ENCODE measurements at places on chromosomes 3 and 15.

DNA sequence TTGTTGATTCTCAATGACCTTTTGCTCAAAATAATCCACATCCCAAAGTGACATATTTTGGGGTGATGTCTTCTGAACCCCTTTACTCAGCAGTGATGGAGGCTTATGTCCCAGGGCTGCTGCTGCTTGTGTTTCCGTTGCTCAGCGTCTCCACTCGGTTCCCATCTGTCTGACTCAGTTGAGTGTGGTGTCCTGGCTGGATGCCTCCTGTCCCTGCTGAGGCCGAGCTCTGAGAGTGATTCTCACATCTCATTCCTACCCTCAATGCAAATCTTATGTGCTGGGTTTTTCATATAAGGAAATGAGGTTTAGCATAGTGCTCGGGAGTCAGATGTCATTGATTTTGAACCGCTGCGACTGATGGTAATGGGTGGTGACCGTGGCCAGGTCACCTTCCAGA lies 247.4 kb downstream of the GABRG3 start:
- H3K27me3 ChIP-seq: peaks cover 4% of the 10 kb centered on the region
- H3K36me3 ChIP-seq: no peaks in the 10 kb centered on the region
- no peak overlapping the region for H3K4me3 ChIP-seq
- no peak for DNase-seq
- no peaks in the 10 kb centered on the region for H3K4me1 ChIP-seq
- H3K27ac ChIP-seq: no peak overlapping the region

DNA sequence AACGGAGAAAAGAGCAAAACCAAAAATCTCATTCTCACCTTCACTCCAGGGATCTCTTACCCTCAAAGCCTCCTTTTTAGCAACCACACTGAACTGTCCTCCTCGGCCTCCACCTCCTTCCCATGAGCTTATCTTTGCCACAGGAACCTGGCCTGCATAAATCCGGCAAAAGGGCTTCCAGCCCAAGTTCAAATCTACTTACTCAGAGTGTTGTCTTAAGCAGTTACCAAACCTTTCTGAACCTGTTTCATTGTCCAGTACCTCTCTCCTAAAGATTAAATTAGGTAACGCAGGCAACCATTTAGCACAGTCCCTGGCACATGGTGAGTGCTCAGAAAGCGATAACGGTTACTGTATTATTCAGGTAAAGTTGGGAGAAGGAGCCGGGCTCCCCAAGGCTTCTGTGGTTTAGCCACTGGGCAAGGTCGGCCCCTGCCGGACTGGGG lies 777 bp downstream of the CIB1 start:
- no peak for DNase-seq
- peaks cover 10% of the 10 kb centered on the region for H3K27me3 ChIP-seq
- H3K4me1 ChIP-seq: peaks cover 32% of the 10 kb centered on the region
- peak overlapping the region; percentile 81 for H3K4me3 ChIP-seq
- peaks cover 26% of the 10 kb centered on the region for H3K36me3 ChIP-seq

DNA sequence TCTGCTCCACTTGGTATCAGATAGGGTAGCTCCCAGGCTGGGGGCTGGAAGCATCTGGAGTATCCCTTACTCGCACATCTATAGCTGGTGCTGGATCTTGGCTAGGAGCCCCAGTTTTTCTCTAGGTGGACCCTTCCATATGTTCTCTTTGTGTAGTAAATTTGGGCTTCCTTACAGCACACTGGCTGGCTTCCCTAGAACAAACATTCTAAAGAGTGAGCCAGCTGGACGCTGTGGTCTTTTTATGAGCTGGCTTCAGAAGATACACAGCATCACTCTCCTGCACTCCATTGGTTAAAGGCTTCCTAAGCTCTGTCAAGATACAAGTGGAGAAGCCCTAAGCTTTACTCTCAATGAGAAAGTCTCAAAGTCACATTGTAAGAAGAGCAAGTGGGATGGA lies 322.1 kb downstream of the WDR72 start:
- H3K27ac ChIP-seq: peak overlapping the region; percentile 44
- H3K27me3 ChIP-seq: peaks cover 9% of the 10 kb centered on the region
- no peaks in the 10 kb centered on the region for H3K36me3 ChIP-seq
- peaks cover 8% of the 10 kb centered on the region for H3K4me1 ChIP-seq

DNA sequence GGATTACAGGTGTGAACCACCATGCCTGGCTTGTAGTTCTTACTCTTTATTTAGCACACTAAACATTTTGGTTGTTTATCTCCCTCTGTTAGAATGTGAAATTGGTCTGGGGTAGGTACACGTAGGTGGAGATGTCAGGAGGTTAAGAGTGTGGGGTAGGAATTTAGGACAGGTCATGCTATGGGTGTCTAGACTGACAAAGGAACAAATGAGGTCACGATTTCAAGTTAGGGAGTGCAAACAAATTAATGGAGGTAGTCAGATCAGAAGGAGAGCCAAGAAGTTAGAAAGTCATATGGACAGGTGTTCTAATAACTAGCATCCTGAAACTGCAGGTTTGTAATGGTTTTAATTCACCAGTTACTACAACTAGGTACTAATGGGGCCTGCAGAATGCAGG lies 19.8 kb downstream of the CDV3 start:
- no peaks in the 10 kb centered on the region for H3K4me1 ChIP-seq
- no peak overlapping the region for H3K27ac ChIP-seq
- H3K27me3 ChIP-seq: no peaks in the 10 kb centered on the region
- no peak for DNase-seq
- H3K36me3 ChIP-seq: peaks cover 24% of the 10 kb centered on the region

GRCh38 chr3:172070269-172070668 lies 30.9 kb downstream of the FNDC3B start:
- peak overlapping the region; percentile 78 for H3K27ac ChIP-seq
- H3K36me3 ChIP-seq: peaks cover 17% of the 10 kb centered on the region
- peaks cover 77% of the 10 kb centered on the region for H3K4me1 ChIP-seq
- DNase-seq: peak; percentile 15

DNA sequence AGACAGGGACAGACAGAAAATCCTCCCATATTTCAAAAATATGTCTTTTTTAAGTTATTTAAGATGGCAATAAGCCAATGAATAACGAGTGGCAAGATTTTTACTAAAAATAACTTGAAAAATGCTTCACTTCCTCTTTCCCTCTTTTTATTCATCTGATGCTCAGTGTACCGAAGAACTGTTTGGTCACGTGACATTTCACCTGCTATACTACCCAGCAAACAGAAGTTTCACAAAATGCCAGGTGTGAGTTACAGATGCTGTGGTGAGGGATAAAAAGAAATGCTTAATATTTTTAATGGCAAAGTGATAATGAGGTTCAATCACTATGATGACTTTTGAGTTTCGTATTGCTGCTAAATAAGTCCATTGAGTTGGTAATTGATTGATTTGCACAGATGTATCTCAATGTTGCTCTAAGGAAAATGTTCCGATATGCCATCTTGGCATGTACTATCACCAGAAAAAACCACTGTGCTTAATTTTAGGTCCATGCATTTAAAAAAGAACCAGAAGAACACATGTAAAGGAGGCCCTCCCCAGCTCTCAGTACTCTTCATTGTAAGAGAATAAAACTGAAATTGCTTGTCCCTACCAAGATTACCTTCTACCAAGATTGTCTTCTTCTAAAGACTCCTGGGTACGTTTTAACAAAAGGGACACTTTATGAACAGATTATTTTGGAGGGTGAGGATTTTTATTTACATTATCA lies 26.0 kb upstream of the SEC62 start:
- H3K4me3 ChIP-seq: no peak overlapping the region
- H3K27ac ChIP-seq: no peak overlapping the region

GRCh38 chr15:40762919-40763800 lies 708 bp upstream of the GCHFR start:
- peaks cover 51% of the 10 kb centered on the region for H3K4me1 ChIP-seq
- no peak for DNase-seq
- H3K27ac ChIP-seq: peak overlapping the region; percentile 68
- H3K27me3 ChIP-seq: peaks cover 7% of the 10 kb centered on the region
- no peaks in the 10 kb centered on the region for H3K36me3 ChIP-seq

DNA sequence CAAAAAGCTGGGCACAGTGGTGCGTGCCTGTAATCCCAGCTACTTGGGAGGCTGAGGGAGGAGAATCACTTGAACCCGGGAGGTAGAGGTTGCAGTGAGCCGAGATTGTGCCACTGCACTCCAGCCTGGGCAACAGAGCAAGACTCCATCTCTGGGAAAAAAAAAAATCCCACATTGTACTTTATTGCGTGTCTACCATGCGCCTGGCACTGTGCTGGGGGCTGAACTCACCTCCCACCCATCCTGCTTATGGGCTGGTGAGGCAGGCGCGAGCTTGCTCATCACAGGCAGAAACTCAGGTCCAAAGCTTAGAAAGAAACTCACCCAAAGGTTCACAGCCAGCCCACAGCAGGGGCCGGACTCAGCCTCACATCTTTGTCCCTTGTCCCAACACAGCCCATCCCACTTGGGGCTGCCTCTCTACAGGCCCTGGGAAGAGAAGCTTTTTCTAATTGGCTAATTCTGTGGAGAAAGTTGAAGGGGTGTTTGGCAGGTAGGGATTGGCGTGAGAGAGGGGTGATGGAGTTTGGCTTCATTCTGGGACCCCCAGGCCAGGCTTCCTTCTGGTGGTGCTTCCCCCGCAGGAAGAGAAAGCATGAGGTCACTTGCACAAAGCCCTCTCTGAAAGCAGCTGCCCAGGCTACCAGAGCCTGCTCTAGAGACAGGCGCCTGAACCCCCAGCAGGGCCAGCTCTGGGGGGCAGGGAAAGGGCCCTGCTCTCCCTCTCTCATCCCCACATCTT lies 122.6 kb upstream of the SMAD3 start:
- no peak overlapping the region for H3K4me3 ChIP-seq
- peaks cover 17% of the 10 kb centered on the region for H3K4me1 ChIP-seq
- DNase-seq: no peak
- peaks cover 17% of the 10 kb centered on the region for H3K27me3 ChIP-seq

GRCh38 chr3:114285648-114286230 lies 8.1 kb upstream of the TIGIT start:
- no peak for DNase-seq
- no peak overlapping the region for H3K4me3 ChIP-seq
- H3K4me1 ChIP-seq: no peaks in the 10 kb centered on the region
- H3K27ac ChIP-seq: no peak overlapping the region

- H3K36me3 ChIP-seq: no peaks in the 10 kb centered on the region
- no peak overlapping the region for H3K4me3 ChIP-seq
- H3K4me1 ChIP-seq: no peaks in the 10 kb centered on the region
- DNase-seq: peak; percentile 54
Observed at GRCh38 chr3:145776782-145777408, 384.1 kb downstream of the PLOD2 start.

GRCh38 chr3:123405021-123405420 lies 43.9 kb downstream of the ADCY5 start:
- no peak overlapping the region for H3K4me3 ChIP-seq
- no peak overlapping the region for H3K27ac ChIP-seq
- no peak for DNase-seq
- H3K4me1 ChIP-seq: peaks cover 50% of the 10 kb centered on the region
- H3K36me3 ChIP-seq: no peaks in the 10 kb centered on the region

DNA sequence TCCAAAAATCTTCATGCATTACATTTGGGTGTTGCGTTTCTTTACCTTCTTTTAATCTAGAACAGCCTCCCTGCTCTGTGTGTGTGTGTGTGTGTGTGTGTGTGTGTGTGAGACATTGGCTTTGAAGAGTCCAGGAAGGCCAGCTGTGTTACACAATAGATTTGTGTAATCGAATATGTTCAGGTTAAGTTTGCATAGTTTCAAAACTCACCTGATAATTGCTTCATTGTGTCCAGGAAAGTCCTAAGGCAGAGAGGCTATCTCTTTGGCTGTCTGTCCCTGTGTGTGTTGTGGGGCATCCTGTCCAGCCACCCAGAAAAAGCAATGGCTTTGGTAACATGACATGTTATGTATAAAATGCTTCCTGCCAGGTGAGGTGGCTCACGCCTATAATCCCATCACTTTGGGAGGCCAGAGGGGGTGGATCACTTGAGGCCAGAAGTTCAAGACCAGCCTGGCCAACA lies 37.5 kb downstream of the ZNF710 start:
- H3K27ac ChIP-seq: no peak overlapping the region
- H3K4me1 ChIP-seq: peaks cover 99% of the 10 kb centered on the region
- peak overlapping the region; percentile 2 for H3K4me3 ChIP-seq
- H3K27me3 ChIP-seq: no peaks in the 10 kb centered on the region

GRCh38 chr3:184234671-184235380 lies 5.4 kb downstream of the VWA5B2 start:
- H3K4me1 ChIP-seq: peaks cover 8% of the 10 kb centered on the region
- peaks cover 63% of the 10 kb centered on the region for H3K27me3 ChIP-seq
- no peak overlapping the region for H3K27ac ChIP-seq
- no peaks in the 10 kb centered on the region for H3K36me3 ChIP-seq

DNA sequence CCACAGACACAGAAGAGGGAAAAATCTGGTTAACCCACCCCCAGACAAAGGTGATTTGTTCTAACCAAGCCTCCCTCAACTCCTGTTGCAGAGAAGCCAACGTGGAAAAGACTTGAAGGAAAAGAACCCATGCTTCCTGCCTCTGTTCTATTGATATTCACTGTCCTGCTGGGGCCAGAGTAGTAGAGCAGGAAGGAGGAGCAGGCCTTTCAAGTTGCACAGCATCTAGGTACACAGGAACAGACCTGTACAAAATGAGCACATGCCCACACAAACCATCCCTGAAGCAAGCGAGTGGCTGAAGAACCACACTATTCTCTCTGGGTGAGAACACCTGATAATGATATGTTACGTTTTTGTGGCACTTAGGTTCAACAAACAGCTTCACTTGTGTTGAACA lies 29.9 kb downstream of the RASGRP1 start:
- H3K27me3 ChIP-seq: peaks cover 3% of the 10 kb centered on the region
- H3K4me1 ChIP-seq: peaks cover 4% of the 10 kb centered on the region
- no peak overlapping the region for H3K27ac ChIP-seq
- H3K4me3 ChIP-seq: no peak overlapping the region
- DNase-seq: no peak

DNA sequence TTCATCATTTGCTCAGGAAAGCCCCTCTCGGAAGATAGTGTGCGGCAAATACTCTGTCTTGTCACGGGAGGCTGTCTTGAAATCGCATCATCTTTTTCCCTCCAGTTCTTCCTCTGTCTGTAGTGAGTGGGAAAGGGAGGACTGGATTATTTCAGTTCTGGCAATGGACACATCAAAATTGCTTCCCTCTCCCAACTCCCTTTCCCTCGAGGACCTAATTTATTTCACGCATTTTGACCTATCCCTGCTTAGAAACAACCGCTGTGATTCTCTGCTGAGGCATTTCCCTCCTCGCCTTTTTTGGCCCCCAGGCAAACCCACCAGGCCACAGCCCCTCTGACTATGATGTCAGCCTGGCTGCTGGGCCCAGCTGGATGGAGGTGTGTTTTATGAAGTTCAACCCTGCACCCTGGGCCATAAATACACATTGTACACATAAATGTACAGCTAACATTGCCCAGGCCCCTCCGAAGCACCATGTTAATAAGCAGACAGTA lies 138.7 kb upstream of the LRTM1 start:
- H3K27me3 ChIP-seq: peaks cover 2% of the 10 kb centered on the region
- no peaks in the 10 kb centered on the region for H3K36me3 ChIP-seq
- H3K4me3 ChIP-seq: no peak overlapping the region
- H3K27ac ChIP-seq: no peak overlapping the region
- no peak for DNase-seq

GRCh38 chr3:19348941-19349564 lies 200.7 kb downstream of the KCNH8 start:
- DNase-seq: peak; percentile 11
- no peak overlapping the region for H3K4me3 ChIP-seq
- H3K4me1 ChIP-seq: peaks cover 7% of the 10 kb centered on the region

- H3K27me3 ChIP-seq: peaks cover 6% of the 10 kb centered on the region
- peaks cover 9% of the 10 kb centered on the region for H3K4me1 ChIP-seq
- DNase-seq: peak; percentile 78
- no peak overlapping the region for H3K4me3 ChIP-seq
- H3K36me3 ChIP-seq: no peaks in the 10 kb centered on the region
Observed at GRCh38 chr3:51718547-51719409, 11.9 kb downstream of the GRM2 start.
